Suppressor macrophage (primary cell): ENCODE measurements at places on chromosomes 6 and 20.

DNA sequence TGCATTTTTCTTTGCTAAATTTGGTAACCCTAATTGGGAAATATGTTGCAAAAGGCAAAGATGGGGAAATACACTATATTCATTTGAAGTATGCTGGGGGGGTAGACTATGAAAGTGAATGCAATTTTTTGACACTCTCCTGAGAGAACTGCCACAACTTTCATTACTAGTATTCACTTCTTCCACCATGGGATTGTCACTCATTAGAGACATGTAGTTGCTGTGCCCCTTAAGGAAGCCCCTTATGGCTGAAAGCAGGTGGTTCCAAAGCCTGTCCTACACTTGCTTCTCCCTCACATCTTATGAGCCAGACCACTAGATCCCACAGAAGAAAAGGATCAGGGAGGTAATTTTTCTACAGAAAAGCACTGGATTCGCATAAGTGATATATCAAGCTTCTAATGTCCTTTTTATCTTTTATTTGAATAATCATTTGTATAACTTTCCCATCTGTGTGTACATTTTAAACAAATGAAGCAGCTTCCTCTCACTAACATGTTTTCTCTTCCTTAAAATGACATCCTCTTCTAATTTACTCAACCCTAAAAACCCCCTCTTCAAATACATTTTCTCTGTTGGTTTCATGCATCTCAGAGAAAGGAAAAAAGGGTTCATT, 83.8 kb downstream of the GCLC start:
- peak; percentile 69 for DNase-seq

DNA sequence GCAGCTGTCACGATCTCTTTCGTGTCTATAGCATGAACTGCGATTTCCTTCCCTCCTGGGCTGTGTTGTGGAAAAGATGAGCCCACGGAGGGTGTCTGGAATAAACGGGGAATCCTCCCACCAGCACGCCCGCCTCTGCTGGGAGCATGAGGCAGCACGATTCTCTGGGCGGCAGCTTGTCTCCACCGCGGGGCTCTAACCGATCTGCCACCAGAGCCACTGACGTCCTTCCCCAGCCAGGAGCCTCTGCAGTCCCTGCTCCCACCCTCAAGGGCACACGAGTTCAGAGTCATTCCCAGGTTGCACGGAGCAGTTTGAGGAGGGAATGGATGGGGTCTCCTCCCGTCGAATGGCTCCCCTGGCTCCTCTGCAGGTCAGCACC, 197.6 kb downstream of the DLL1 start:
- no peak for DNase-seq

DNA sequence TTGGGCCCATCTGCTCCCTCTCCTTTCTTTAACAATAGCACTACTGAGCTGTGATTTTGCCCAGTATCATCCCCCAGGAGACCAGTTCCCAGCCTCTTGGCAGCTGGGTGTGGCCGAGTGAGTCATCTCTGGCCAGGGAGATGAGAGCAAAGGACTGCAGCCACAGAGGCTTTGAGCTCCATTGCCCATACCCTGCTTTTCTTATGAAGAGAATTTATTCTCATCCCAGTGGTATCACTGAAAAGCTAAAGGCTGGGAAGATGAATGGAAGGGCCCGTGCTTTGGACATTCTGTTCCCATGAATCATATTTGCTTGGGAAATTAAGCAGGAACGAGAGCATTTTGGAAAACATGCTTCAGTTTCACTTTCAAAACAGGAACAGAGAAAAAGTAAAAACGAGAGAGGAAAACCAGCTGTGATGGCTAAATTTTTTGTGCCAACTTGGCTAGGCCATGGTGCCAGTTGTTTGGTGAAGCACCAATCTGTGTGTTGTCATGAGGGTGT, 14.9 kb downstream of the CST3 start:
- DNase-seq: peak; percentile 72

DNA sequence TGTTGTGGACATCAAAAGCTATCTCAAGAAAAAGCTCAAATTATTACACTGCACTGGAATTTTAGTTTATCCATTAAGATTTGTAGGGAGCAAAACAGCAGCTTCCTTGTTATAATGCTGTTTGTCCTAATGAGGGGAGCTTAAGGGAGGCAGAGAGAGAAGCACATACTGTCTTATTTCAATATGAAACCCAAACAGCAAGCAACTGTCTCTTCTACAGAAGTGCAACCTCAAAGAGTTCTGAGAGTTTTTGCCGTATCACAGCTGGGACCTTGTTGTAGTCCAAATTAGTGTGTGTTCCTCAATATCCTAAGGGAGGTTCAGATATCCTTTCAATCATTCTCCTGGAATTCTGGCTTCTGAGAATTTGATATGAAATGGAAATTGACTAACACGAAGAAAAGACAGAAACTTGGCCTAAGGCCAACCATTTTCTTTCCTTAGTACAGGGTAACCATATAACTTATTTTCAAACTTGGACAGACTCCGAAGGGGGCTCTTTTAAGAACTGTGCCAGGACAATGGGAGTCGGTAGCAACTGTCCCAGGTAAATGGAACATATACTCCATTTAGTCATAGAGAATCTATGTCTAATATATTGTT, 149.3 kb upstream of the CCN2 start:
- no peak for DNase-seq

DNA sequence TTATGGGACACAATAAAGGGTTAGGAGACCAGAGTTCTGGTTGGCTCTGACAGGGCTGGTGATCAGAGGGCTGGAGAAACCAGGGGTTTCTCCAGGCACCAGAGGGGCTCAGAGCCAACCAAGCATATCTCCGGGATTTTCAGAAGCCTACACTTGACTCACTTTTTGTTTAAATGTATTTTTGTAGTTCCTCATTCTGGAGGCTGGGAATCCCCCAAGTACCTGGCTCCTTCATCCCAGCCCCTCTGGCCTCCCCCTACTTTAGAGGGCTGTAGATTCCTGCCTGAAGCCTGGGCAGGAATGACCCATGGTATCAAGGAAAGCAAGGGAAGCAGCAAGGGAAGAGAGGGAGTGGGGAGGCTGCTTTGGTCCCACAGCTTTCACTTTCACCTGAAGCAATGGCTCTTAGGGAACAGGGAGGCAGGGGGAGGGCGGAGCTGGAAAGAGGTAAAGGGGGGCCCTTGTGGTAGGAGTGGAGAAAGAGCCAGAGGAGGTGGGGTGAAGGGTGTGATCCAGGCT, 973 bp downstream of the CD40 start:
- DNase-seq: no peak

DNA sequence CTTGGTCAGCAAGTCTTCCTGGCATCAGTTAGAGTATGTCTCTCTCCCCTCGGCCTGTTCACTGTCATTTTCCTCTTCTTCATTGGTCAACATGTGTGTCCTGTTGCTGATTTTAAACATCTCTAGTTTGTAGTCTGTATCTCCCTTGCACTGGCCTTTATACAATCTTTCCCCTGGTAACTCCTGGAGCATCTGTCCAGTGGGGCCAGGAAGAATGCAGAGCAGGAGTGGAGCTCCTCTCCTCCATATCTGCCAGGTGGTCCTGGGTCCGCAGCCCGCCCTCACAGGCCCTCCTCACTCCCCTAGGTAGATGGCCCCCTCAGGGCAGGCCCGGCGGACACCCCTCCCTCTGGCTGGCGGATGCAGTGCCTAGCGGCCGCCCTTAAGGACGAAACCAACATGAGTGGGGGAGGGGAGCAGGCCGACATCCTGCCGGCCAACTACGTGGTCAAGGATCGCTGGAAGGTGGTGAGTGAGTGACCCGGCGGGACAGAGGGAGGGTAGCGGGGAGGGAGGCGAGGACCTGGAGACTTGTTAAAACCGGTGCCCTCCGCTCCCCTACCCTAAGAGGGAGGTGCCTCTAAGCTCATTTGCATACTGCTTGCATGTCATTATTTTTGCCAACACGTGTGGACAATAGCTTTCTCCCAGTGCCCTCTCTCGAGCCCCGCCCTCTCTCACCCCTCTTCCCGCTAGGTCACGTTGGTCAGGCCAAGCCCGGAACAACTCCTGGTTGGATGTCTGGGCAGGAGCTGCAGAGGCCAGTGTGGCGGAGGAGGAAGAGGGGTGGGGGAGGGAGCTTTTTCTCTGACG, 3.2 kb downstream of the TTBK1 start:
- peak; percentile 41 for DNase-seq

- DNase-seq: no peak
These were observed 35.8 kb upstream of the LGSN start for GRCh38 chr6:63355632-63356031.

DNA sequence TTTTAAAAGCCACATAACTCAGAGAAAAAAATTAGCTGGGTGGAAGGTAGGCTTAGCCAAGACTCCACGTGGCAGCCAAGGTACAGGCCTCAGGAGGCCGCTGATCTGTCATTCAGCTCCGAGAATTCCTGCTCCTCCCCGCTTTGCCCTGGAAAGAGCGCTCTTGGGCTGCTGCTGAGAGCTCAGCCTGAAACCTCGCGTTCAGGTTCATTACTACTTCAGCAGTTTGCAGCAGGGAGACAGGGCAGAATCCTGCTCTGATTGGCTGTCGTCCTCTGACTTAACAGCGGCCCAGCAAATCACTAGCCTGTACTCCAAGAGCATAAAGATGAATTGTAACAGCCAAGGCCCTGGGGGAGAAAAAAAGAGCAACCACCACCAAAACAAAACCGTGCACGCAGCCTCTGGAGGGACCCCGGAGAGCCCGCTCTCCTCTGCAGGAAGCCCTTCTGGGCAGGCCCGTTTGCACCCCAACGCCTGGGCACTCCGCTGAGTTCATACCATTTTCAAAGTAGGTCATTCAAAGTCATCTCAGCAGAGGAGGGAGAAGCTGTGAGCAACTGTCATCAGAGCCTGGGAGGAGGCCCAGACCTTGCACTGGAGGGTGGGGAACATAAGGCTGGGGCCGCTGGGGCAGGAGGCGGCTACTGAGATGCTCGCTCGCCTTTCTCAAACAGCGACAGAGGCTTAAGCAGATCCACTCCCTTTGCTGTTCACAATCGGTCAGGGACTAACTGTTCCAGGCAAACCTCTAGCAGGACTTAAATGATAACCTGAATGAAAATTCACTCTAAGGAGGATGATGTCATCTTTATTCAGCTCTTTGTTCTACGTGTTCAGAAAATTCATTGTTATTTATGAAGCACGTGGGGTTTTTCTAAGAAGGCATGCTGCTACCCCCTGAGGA, 42.3 kb upstream of the ATXN1 start:
- no peak for DNase-seq
